CD4-positive, alpha-beta T cell treated with Interleukin-12 subunit alpha and Interleukin-12 subunit beta, for 1 hour (primary cell): ENCODE measurements at places on chromosomes 13 and 19.

GRCh38 chr19:5093297-5093928 lies 124.5 kb downstream of the KDM4B start:
- DNase-seq = no peak

DNA sequence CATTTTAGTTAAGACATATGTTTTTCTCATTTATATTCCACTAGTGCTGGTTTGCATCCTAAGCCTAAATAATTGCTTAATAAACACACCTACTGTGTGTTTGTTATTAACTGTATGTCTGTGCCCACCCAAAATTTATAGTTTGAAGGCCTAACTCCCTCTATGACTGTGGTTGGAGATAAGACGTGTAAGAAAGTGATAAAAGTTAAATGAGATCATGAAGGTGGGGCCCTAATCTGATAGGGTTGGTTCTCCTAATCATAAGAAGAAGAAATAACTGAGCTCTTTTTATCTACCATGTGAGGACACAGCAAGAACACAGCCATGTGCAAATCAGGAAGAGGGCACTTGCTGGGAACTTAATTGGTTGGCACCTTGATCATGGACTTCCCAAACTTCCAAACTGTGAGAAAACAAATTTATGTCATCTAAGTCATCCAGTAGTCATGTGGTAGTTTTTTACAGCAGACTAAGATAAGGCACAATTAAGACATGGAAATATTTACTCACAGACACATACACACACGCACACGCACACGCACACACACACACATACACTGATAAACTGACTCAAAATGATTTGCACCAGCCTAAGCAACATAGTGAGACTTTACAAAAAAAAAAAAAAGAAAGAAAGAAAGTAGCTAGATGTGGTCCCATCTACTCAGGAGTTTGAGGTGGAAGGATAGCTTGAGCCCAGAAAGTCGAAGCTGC lies 662.1 kb downstream of the PCDH9 start:
- DNase-seq = no peak

DNA sequence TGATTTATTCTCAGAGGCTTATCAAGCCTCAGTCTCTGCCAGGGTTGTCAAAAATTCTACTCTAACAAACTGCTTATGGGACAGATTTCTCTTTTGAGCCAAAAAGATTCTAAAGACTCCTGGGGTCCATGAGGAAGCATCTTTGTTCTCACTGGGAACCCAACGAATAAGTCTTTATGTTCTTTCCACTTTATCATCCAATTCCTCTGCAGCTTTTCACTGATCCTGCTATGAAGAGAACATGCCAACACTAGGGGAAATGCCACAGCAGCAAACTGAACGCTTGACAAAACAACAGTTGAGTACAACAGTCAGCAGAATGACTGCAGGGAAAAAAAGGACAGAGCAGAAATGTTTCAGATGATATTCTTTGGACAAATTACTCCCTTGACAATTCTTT lies 22.2 kb downstream of the DCLK1 start:
- DNase-seq = no peak

DNA sequence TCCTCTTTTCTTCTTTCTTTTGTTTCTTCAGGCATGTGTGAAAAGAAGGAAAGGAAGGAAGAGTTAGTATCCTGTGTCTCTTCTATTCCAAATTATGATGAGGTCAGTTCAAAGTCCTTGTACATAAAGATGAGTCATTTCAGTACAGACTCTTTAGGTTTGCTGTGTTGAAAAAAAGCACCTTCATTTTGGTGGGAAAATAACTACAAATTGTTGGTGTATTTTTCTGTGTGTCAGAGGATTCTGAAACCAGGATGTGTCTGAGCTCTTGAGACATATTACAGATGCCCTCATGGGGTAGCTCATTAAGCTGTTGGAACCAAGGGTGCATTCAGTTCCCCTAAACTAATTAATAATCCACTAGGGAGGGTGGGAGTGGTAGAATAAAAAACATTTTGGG lies 5.8 kb upstream of the HSPH1 start:
- DNase-seq = no peak
